ENCODE measurements at places on chromosomes 13 and 19.
A peak's percentile ranks its signal among the peaks of the same experiment; 100 is the strongest.

DNA sequence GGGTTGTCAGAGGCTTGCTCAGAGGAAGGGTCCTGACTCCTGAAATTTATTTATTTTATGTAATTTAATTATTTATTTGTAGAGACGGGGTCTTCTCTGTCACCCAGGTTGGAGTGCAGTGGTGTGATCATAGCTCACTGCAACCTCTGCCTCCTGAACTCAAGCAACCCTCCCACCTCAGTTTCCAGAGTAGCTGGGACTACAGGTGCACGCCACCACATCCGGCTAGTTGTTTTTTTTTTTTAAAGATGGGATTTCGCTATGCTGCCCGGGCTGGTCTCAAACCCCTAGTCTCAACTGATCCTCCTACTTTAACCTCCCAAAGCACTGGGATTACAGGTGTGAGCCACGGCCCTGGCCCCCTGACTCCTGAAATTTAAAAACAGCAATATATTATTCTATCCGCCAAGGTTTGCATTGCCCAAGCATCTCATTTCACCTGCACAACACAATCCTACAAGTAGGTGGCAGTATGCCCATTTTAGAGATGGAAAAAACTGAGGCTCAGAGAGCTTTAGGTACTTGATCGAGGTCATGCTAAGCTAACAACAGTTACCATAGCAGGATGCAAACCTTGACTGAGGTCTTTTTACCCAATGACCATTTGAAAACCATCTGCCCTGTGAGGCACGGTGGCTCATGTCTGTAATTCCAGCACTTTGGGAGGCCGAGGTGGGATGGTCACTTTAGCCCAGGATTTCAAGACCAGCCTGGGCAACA, 18.1 kb downstream of the ARHGEF18 start:
- peak; percentile 55 for DNase-seq

DNA sequence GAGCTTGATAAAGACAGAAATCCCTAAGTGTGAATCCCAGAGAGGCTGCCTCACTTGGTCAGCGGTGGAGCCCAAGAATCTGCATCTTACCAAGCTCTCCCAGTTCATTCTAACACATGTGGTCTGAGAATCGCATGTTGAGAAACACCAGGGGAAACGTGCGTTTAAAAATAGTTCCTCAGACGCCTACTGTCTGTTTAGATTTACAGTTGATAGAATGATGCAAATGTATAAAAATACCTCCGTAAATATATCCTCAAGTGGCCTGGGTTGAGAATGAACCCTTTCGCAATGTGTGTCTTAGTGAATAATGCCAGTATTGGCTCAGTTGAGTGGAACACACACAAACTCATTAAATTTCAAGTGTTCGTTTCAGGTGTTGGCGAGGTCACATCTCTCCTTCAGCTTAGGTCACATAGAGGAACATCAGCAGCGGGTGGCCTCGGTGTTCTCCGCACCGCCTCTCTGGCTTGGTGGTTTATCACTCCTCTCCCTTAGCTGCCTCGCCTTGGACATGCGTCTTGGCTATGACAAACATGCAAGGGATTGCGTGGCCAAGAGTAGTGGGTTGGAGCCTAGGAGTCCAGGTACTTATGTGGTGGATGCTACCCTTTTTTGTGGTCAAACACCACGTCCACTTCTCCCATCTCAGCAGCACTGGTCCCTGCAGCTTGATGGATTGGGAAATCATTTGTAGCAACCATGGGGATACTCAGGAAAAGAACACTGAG, 117.6 kb upstream of the SPATA13 start:
- no peak for DNase-seq

DNA sequence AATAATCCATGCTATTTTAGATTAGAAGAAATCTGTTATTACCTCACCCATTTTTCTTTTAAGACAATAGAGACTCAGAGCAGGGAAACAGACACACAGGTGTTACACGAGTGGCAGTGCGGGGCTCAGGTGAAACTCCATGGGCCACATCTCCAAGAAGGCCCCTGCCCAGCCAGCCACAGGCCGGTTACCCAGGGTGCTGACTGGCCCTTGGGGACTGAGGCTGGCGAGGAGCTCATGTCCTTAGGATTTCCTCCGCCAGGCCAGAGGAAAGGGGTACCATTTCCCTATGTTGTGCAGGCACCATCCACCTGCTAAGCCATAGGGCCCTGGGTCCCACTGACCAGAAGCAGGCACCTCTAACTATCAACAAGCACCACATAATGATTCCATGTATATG, 10.6 kb downstream of the C19orf47 start:
- DNase-seq = no peak

- DNase-seq = peak; percentile 22
Measured at GRCh38 chr19:30669329-30670010, 297.3 kb downstream of the ZNF536 start.

- DNase-seq = no peak
Measured at GRCh38 chr19:16590876-16591802, 18.9 kb upstream of the SLC35E1 start.

GRCh38 chr13:101951114-101951513, 450.7 kb downstream of the FGF14 start:
- DNase-seq = no peak

DNA sequence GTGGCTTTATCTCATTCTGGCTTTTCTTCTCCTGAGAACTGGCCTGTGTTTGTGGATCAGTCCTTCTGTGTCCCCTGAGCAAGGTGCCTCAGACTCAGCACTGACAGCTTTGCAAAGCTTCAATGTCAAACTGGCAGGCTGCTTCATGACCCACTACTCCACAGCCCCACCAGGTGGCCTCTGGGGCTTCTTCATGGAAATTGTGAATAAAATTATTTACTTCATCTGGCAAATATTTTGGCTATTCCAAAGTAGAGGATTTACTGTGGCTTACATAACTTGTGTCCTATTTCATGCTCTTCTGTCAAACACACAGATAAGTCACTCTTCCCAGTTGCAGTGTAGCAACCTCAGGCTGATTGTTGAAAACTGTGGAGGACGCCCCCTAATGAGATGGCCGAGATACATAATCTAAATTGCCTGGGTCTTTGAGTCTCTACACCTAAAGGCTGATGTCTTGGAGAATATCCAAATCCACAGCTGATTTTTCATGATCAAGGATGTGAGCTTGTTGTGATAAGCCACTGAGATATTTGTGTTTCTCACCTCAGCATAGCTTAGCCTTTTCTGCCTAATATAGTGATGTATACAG, 721.9 kb upstream of the SLC10A2 start:
- no peak for DNase-seq

DNA sequence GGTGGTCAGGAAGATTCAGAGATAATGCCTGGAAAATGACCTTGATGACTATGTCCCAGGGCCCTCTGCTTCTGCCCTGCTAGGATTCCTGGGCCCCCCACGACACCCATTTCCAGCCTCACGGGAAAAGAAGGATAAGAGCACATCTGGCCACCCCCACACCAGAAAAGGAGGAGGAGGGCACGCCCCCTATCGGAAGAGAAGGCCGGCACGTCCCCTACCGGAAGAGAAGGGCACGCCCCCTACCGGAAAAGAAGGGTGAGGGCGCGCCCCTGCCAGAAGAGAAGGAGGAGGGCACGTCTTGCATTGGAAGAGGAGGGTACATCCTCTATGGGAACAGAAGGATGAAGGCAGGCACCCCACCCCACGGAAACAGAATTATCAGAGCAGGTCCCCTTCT, 84.3 kb downstream of the IER2 start:
- DNase-seq = peak; percentile 61

- DNase-seq = no peak
Measured at GRCh38 chr13:36131222-36131930, at the start of gene DCLK1. DCLK1 (minus strand) TSS chr13:36131382.

DNA sequence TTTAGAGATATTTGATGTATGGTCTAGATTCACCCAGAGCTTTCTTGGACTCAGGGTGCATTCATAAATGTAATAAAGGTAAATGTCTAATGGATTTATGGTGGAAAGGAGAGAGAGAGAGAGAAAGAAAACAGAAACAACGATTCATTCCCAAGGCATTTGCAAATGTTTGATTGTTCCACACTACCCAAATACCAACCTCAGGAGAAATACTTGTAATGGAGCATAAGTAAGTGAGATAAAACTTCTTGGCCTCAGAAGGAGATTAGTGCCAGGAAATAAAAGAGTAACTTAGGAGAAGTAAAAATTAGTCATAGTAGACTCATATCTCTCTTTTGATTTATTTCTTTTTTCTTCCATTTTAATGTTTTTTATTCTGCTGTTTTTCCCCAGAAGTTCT, 40.6 kb upstream of the DGKH start:
- no peak for DNase-seq

- no peak for DNase-seq
Measured at GRCh38 chr13:40530961-40531360, 135.5 kb downstream of the FOXO1 start.

DNA sequence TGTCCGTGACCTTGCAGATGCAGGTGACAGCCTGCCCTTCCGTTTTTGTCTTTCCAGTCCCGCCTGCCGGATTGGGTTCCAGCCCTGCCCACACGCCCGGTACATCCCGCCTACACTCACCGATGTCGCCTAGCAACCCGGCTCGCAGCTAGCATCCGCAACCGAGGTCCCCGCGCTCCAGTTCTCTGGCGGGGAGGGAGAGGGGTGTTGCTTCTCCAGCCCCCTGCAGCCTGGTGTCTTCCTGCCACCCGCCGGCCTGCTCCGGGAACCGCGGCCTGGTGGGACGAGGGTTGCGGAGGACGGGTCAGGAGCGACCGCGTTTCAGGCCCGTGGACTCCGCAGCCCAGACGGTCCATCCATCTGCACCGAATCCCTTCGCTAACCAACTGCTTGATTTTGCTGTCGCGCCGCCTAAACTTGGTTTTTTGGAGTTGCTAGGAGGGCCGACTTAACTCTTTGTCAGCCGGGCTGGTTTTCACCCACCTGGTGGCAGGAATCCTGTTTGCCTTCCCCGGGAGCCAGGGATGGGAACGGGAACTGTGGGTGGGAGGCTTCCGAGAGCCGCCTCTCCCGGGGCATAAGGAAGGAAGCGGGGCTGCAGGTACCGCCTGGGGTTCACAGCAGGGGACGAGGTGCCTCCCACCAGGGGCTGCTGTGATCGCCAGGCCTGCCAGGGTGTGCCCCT, 15.4 kb upstream of the MATK start:
- DNase-seq = no peak

DNA sequence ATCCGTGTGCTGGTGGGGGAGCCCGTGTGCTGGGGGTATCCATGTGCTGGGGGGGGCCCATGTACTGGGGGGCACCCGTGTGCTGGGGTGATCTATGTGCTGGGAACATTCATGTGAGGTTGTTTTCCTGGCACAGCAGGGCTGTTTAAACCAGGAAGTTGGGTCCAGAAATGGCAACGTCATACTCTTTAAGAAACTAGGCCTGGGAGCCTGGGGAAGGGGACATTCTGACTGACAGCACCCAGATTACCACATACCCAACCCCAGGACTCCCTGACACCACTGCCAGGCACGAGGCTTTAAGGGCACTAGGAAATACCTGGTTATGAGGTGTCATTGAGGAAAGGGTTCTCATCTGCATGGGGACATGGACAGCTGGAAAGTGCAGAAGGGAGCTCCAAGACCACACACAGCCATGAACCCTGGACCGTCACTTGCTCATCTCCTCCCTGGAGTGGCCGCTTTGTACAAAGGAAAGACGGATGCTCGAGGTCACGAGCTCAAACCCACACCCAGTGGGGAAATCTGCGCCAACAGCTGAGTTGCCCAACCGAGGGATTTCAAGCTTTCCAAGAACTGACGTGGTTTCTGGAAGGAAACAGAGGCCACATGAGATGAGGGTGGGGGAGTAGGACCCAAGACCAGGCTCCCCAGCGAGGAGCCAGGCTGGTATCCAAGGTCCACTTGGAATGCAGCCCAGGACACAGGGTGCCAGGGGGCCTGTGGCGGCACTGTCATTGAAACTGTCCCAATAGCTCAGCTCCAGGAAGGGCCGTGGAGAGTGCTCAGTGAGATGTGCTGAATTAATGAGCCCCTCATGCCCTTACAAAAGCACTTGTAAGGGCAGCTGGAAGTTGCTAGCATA, 40.9 kb downstream of the RAB20 start:
- no peak for DNase-seq

Measured in hematopoietic multipotent progenitor cell treated with erythropoietin and hydrocortisone succinate and interleukin-3 and kit ligand, for 17 days (in vitro differentiated cells).